ENCODE measurements at places on chromosomes 12 and 14. TPM values are rescaled to one million over a fixed set of nuclear protein-coding genes. Genes with fewer than 3 reads are reported as not detected.

DNA sequence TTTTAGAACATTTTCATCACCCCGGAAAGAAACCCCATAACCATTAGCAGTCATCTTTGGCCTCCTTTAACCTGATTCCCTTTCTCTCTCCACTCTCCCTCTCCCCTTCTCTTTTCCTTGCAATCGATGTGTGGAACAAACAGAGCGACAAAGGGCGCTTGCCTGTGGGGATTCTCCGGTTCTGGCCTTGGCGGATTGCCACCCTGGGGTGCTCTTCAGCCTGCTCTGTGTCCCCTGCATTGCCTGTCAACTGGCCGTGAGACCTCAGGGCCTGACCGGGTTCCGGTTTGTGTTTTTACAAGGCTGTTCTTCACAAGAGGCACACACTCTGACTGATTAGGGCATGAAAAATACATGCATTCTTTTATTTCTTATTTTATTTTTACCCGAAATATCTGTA is 27.8 kb downstream of the LRTM2 start:
- no peak for DNase-seq

GRCh38 chr12:128381541-128381940 is 114.6 kb downstream of the TMEM132C start:
- no peak for DNase-seq

DNA sequence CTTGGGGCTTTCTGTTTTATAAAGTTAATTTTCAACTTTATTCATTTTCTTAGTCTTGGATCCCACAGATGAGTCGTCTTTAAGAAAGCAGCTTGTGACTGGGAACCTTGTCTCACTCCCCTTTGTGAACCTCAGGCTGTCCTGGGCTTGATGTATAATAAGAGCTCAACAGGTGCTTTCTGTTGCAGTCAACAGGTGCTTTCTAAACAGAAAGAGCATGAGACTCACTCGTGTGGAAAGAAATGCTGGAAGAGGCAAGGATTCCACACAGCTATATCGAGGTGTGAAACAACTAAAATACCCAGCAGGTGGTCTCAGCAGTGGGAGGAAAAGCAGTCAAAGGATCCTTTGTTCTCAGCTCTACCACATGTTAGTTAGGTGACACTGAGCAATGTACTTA is 398.9 kb downstream of the EGLN3 start:
- DNase-seq: no peak

GRCh38 chr14:24058260-24058950 is 6.6 kb downstream of the CARMIL3 start:
- DNase-seq: peak; percentile 58

- no peak for DNase-seq
These were observed 27.5 kb downstream of the CCDC91 start for GRCh38 chr12:28217805-28218204.

Gene CLEC2B
- total RNA-seq: 61.9 TPM

Gene USP44
- total RNA-seq: 7.2 TPM

Gene OTX2
- not detected for total RNA-seq

- no peak for DNase-seq
These were observed 101.6 kb downstream of the CFAP54 start for GRCh38 chr12:96590970-96591369.

GRCh38 chr14:79395061-79395460 is 816.2 kb downstream of the DIO2 start:
- no peak for DNase-seq

GRCh38 chr14:67158566-67158965 is 30.7 kb upstream of the GARIN2 start:
- DNase-seq: no peak

Gene PRICKLE1
- 1.1 TPM for total RNA-seq

DNA sequence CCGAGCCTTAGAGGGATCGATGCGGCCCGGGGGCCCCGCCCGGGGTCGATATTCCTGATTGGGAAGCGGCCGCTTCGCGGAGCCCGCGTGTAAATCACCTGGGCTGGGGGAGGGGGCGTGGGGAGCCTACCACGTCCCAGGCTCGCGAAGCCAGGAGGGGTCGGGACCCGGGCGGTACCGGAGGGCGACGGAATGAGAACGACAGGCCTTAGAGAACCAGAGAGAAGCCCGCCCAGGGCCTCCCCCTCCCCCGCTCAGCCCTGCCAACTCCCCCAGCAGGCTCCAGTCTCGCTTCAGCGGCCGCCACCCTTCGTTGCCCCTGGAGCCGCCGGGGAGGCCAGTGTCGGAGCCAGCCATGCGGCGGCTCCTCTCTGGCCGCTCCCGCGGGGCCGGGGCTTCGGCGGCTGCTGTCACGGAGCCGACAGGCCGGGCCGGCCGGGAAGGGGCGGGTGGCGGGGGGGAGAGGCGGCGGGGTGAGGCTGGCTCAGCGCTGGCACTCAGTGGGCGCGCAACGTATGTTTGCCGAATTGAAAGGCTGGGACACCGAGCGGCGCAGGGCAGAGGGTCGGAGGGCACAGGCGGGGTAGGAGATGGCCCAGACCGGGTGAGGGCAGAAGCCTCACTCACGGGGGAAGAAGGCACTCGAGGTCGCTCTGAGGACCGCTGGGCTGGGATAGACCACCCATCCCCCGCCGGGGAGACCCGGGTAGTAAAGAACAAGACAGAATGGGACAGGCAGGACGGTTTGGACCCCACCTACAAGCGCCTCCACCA is 1.4 kb upstream of the DNAJC22 start:
- DNase-seq: no peak

DNA sequence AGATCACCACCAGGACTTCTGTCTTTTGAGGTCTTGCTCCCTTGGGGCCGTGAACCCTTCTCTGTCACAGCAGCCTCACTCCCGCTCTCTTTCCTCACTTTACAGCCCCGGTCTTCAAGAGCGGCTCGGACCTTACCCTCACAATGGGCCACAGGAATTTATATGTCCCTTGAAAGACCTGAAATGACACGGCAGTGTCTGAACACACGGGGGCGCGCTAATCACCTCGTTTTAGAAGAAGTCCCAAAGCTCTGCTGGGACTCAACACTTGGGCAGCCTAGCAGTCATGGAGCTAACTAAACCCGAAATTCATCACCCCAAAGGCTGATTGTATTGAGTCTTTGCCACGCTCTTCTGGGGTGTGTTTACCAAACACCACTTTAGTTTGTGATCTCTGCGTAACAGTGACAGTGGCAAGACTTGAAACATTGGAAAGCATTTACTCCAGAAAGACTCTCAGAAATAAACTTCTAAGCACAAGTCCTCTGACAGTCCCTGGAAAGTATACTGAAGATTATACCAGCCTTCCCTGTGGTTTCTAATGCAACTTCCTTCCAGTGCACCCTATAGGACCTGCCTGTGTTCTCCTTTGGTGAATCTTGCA is 29.0 kb downstream of the SERPINA11 start:
- peak; percentile 15 for DNase-seq

Gene SDSL
- total RNA-seq: 2.3 TPM

DNA sequence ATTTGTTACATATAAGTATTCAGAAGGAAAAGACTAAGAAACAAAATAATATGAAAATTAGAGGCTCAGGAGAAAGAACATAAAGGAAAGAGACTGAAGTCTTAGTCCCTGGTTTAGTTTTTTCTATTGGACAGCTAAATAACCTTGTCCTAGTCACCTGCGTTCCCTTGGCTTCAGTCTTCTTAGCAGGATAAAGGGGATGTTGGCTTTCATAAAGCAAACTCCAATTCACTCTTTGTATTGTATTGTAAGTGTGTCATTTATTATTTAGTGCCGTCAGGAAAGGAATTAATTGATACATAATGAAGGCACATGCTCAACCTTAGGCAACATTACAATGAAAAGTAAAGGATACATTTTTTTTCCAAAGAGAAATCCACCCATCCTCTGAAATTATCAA is 190.3 kb upstream of the PPFIA2 start:
- DNase-seq: no peak

- DNase-seq: peak; percentile 65
These were observed 325 bp downstream of the CRIP1 start for GRCh38 chr14:105486974-105487448.

- DNase-seq: no peak
These were observed at the start of gene ZNF219 for GRCh38 chr14:21098076-21098891. Gene ZNF219, minus strand, starts transcription at chr14:21098655. Its CDS starts 5,064 bp downstream, at chr14:21093591.

Gene HCAR3
- not detected for total RNA-seq

GRCh38 chr12:68043435-68043834 is 54.2 kb downstream of the IFNG-AS1 start:
- no peak for DNase-seq

GRCh38 chr12:55227643-55228042 is 6.8 kb downstream of the OR10A7 start:
- no peak for DNase-seq

- no peak for DNase-seq
These were observed 363.6 kb downstream of the SNAPC1 start for GRCh38 chr14:62125793-62126192.

GRCh38 chr12:51801027-51801426 is 47.5 kb downstream of the FIGNL2 start:
- DNase-seq: no peak

GRCh38 chr12:59031313-59031712 is 111.0 kb upstream of the LRIG3 start:
- no peak for DNase-seq

DNA sequence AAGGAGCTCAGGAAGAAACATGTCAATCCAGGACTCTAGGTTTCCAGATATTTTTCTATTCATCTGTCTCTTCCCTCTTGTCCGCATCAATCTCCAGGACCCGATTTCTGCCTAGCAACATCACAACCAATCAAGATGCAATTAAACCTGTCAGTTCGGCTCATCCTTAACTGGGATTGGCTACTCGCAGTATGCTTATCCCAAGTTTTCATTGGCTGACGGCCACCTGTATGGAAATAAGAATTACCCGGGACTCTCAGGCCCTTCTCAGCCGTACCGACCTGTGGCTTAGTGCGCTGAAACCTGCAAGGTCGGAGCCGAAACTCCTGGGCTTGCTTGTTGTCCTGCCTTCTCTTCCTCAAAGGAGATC is 20.4 kb upstream of the ATP5MC2 start:
- DNase-seq: no peak

DNA sequence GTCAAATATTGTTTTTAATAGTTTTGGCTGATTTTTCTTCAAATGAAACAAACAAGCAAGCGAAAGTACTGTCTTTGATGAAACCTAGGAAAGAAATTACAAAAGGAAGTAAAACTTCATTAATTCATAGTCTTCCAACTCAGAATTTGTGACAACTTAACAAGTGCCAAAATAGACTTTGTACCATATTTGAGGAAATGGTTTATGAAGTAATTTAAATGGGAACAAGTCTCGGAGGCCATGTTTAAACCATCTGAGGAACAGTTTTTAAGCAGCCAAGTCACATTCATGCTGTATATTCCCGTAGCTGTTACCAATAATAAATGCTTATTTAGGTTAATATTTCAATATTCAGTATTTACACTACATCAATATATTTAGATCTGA is 745 bp upstream of the ARHGDIB start:
- no peak for DNase-seq

- no peak for DNase-seq
These were observed 75.8 kb downstream of the DAD1 start for GRCh38 chr14:22513066-22513812.

Gene TMEM132D
- not detected for total RNA-seq

DNA sequence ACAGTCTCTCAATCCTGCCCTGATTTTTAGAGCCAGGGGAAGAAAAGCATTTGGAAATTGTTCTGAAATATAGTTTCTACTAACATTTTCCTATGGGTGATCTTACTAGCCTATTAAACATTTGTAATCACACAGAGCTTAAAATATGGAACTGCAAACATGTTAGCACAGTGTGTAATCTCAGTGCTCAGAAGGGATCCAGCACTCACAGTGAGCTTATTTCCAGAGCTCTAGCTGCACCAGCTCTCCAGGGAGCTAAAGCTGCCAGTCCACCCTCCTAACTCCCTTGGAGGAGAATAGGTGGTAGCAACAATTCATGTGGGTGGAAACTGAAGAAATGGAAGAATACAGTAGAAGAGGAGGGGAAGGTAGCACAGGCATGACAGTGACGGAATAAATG is 64.9 kb upstream of the SYT1 start:
- DNase-seq: no peak

Gene CACNA2D4
- total RNA-seq: 10.2 TPM

Gene RAD9B
- 1.6 TPM for total RNA-seq

Gene TSPAN8
- total RNA-seq: not detected

GRCh38 chr12:47602325-47602724 is 103.5 kb downstream of the RPAP3 start:
- DNase-seq: no peak

DNA sequence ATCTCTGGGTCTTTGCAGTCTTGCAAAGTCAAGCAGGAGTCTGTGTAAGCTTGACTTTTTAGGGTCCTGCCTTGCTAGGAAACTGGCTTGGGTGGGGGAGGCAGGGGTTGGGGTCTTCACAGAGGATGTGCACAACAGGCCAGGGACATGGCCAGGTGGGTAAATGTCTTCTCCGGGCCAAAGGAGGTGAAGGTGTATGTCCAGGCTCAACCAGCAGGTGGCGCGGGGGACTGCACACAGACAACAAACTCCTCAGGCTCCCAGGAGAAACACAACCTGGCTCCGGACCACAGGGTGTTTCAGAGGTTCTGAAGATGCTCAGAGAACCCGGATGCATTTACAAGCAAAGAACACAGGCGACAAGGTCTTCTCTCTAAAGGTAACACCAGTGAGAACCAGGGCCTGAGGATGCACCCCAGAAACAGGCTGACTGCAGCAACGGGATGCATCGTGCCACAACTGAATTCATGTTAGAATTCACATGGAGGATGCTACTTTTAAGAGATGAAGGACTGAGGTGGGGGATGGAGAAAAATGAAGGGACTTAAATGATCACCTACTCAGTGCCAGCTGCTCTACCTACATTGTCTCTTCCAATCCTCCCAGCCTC is 56.0 kb downstream of the PLEKHG3 start:
- DNase-seq: peak; percentile 50

DNA sequence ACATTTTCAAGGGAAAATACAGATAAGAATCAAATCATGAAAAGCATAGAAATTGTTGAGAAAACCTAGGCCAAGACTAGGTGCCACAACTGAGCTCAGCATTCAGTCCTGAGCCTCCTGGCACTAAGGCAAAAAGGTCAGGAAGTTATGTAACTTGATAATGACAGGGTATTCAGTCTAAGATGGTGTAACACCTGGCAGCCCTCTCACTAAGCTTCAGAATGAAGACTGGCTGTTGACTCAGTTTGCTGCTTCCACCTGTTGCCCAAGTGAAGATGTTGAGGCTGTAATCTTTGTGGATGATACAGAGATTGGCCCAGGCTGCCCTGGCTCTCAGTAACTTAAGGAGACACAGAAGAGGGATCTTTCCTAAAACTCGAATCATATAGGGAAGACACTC is 19.6 kb downstream of the PROX2 start:
- no peak for DNase-seq

- DNase-seq: no peak
These were observed 83.4 kb downstream of the PDE3A start for GRCh38 chr12:20451761-20452160.
